ENCODE measurements at places on chromosomes 3 and 15.

DNA sequence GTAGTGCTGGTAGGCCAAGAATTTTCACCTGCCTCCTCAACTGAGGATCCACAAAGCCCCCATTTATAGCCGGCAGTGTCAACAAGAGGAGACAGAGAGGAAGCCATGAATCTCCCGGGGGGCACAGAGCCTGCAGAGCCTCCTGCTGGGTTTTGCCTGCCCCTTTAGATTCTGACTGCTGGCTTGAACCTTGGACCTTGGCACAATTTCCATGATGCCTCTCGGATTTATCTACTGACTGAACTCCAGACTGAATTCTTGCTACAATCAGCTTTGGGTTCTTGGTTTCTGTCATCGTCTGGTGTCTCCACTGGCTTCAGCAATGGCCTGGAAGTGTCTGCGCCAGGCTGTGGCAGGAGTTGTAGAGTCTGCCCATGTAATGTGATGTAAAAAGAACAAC is 80.7 kb downstream of the GPR156 start:
- DNase-seq, result no peak

GRCh38 chr3:100518983-100519382 is 26.6 kb downstream of the TMEM45A start:
- no peak for DNase-seq

- DNase-seq, result no peak
Observed at GRCh38 chr15:43934480-43934879, 107.7 kb downstream of the WDR76 start.

- DNase-seq, result no peak
Observed at GRCh38 chr3:196792771-196793170, 53.1 kb downstream of the PAK2 start.

- DNase-seq, result no peak
Observed at GRCh38 chr15:69056365-69056764, 41.9 kb downstream of the NOX5 start.

- no peak for DNase-seq
Observed at GRCh38 chr3:185313693-185314246, 49.2 kb upstream of the MAP3K13 start.

DNA sequence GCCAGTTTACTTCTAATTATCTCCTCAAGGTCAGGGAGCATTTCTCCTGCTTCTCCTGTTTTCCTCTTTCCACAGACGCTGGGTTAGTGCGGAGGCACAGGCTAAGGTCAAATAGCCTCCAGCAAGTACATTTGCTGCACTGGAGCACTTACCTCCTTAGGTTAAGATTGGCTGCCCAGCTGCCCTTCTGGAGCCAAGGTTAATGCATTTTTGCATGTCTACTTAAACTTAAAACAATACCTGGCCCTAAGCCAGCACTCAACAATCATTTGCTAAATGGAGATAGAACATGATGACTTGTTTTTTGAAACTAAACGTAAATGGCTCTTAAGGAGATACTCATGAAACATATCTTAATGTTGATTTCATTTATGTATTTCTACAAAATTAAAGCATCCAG is 83.5 kb downstream of the SSR3 start:
- DNase-seq, result no peak

GRCh38 chr3:169363318-169364265 is 299.9 kb downstream of the MECOM start:
- DNase-seq, result no peak

DNA sequence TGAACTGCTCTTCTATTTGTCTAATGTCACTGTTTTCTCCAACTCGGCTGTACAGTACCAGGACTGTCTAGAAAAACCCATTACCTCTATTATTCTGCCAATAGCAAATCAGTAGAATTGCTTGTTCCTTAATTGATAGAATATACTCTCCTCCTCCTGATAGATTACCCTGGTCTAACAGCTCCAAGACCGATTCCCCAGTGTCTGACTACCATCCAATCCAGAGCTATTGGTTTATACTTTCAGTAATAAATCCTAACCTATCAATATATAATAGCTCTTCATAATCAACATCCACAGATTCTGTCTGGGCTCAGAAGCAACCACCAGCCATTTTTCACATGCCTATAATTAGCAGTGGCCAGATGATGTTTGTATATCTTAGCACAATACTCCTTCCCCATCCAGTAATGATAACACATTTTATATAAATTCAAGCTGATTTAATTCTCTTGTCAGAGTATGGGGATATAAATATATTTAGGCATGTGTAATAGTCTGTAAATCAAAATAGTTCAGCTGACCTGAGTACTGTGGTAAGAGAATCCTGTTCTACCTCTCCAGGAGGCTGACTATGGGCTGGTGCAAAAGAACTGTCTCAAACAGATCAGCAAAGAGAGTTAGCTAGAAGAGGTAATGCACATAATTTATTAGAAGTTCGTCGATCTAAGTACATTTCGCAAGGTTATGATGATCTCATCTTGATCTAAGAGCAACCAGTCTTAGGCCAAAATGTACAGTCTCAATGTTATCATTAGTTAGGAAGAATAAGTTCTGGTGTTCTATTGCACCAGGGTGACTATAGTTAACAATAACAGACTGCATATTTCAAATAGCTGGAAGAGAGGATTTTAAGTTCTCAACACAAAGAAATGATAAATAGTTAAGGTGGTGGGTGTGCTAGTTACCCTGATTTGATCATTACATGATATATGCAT is 193.4 kb downstream of the SHOX2 start:
- DNase-seq, result no peak

DNA sequence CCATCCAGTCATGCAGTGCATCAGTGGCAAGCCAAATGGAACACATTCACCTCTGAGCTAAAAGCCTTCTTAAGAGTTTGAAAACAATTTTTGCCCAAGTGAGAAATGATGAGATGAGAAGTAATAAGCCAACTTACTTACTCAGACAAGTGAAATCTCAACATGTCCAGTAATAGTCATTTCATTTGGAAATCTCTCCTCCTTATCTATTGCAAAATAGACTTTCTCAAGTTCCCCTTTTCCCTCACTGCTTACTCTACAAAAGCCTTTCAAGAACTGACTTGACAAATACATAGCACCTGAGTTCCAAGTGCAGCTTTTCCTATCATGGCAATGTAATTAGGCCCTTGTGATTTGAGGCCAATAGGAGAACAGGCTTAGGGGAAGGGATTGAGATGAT is 282.3 kb downstream of the SLC9A9 start:
- DNase-seq, result no peak
